ENCODE measurements at places on chromosomes 1 and 21.
A peak's percentile ranks its signal among the peaks of the same experiment; 100 is the strongest.

- peak; percentile 69 for DNase-seq
Observed at GRCh38 chr1:45550401-45551351, at the start of gene AKR1A1. Gene AKR1A1, plus strand, starts transcription at chr1:45550826. Its CDS starts 10,969 bp downstream, at chr1:45561795.

- no peak for DNase-seq
Observed at GRCh38 chr1:182211386-182211785, 149.9 kb upstream of the ZNF648 start.

DNA sequence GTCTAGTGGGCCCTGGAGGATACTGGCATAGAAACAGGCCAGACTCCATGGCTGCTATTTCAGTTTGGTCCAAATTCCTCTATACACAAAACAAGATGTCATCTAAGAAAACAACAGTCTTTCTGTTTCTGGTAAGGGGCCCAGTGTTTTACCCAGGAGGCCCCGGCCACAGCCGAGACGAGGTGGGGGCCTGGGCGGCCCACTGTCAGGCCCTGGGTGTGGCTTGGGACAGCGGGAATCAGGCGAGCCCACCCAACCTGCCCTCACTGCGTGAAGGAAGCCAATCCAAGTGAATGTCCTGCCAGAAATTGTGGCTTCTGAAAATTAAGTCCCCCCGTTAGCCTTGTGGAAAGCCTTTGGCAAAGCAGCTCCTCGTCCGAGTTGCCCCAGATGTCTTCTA lies 31.2 kb upstream of the GPR153 start:
- no peak for DNase-seq

DNA sequence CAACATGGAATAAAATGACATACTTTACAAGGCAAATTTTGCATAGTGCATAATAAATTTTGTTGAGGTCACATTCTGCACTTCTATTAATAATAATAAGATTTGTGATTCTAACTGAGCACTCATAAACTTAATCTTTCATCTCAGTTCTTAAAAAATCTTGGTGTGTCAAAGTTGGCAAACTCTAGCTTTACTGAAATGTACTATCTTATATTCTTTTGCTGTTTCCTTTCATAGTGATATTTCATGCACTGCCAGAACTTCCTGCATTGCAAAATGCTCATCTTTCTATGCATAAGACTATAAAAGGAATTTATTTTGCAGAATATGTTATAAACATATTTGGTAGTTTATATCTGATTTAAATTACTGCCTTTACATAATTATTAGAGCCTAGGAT lies 797.6 kb downstream of the ADGRL2 start:
- no peak for DNase-seq

DNA sequence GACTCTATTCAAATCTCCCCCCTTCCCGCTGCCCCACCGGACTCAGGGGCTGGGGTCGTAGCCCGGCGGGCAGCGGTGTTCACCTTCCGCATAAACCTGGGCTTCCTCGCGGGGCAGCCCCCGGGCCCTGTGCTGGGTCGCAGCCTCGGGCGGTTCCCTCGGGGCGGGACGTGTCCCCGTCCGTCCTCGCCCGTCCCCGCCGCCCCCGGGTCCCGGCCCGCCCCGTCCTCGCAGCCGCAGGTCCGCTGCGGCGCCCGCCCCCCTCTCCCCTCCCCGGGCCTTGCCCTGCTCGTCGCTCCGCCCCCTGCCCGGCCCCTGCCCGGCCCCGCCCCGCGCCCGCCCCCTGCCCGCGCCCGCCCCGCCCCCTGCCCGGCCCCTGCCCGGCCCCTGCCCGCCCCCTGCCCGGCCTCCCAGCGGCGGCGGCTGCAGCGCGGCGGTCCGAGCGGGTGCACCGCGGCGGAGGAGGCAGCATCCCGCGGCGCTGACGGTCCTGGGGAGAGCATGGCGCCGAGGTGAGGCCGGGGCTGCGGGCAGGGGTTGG lies at the start of gene COL18A1:
TSS of gene COL18A1 (plus strand) at position 436 of the 541 bp plus-strand sequence. CDS start at position 502, 66 bp downstream.
- no peak for DNase-seq

DNA sequence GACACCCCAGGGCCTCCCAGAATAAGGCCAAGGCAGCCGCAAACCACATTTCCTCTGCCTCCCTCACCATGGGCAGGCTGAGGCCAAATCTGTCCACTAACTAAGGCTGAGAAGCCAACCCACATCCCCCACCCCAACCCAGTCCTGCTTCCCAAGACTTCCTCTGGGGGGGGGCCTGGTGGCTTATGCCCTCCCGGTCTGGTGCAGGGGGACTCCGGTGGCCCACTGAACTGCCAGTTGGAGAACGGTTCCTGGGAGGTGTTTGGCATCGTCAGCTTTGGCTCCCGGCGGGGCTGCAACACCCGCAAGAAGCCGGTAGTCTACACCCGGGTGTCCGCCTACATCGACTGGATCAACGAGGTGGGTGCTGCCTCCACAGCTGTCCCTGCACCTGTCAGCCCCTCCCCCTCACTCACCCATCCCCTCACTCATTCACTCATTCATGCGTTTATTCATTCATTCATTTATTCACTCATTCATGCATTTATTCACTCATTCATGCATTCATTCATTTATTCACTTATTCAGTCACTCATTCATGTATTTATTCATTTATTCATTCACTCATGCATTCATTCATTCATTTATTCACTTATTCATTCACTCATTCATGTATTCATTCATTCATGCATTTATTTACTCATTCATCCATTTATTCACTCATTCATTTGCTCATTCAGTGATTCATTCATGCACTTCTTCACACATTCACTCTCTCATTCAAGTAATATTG lies 7.3 kb downstream of the CTRC start:
- no peak for DNase-seq

DNA sequence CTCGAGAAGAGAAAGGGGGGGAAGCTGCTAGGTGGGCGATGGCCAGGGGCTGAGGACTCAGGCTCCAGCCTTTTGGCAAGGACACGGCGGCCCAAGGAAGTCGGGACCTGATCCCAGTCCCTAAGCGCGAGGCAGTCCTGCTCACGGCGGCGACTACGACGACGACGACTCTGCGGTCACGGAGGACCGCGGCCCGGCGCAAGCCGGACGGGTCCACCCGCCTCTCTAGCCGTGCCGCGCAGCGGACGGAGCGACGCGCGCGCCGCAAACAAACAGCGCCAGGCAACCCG lies 401 bp downstream of the WNT9A start:
- no peak for DNase-seq

DNA sequence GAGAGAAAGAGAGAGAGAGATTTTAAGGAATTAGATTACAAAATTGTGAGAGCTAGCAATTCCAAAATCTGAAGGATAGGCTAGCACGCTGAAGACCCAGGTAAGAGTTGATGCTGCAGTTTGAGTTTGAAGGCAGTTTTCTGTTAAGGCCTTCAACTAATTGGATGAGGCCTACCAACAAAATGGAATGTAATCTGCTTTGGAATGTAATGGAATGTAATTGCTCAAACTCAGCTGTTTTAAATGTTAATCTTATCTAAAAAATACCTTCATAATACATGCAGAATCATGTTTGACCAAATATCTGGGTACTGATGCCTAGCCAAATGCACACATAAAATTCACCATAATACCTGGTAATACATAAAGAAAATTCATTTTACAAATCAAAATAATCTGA lies 976.1 kb downstream of the LTN1 start:
- DNase-seq, result no peak

GRCh38 chr1:210499956-210500355 lies 171.3 kb downstream of the HHAT start:
- no peak for DNase-seq

- DNase-seq, result no peak
Observed at GRCh38 chr1:23417570-23417969, 7.0 kb downstream of the TCEA3 start.

Data from activated CD8-positive, alpha-beta memory T cell treated with anti-CD3 and anti-CD28 coated beads for 48 hours (primary cell).